Activated T-cell treated with anti-CD3 and anti-CD28 coated beads, Interleukin-2, amount 50 U/mL, for 4 hours (primary cell): ENCODE measurements at places on chromosomes 5 and 9.

DNA sequence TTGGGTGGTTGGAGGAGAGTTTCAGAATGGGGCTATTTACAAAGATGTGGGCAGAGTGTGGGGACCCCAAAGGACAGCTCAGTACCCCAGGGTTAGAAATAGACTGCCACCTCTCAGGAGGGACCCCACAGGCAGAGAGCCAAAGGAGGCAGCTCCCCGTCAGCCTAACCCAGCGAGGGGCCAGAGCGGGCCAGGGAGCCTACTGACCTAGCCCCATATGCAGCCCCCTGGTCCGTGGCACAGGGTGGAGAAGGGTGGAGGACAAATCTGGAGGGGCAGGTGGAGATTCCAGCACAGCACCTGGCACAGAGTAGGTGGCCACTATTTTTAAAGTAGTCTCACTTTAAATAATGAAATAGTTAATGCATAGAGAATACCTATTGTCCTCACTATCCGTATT, 67.2 kb upstream of the ANGPTL2 start:
- DNase-seq: no peak

DNA sequence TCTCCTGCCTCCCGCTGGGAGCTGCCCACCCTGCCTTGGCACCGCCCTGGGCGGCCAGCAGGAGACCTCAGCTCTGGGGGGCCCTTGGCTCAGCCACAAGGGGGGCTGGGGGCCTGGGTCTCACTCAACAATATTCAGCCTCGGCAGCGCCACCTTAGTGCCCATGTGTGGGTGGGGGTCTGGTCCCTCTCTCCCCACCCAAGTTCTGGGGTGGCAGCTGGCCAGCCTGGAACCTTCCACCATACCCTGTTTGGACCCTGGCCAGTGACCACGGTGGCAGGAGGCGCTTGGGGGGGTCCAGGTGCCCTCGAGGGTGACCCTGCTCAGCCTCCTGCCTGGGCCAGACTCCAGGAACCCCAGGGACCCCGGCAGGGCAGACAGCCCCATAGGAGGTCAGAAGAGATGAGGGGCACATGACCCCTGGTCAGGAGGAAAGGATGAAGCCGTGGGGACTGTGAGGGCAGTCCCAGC, 22.2 kb downstream of the NKD2 start:
- no peak for DNase-seq

DNA sequence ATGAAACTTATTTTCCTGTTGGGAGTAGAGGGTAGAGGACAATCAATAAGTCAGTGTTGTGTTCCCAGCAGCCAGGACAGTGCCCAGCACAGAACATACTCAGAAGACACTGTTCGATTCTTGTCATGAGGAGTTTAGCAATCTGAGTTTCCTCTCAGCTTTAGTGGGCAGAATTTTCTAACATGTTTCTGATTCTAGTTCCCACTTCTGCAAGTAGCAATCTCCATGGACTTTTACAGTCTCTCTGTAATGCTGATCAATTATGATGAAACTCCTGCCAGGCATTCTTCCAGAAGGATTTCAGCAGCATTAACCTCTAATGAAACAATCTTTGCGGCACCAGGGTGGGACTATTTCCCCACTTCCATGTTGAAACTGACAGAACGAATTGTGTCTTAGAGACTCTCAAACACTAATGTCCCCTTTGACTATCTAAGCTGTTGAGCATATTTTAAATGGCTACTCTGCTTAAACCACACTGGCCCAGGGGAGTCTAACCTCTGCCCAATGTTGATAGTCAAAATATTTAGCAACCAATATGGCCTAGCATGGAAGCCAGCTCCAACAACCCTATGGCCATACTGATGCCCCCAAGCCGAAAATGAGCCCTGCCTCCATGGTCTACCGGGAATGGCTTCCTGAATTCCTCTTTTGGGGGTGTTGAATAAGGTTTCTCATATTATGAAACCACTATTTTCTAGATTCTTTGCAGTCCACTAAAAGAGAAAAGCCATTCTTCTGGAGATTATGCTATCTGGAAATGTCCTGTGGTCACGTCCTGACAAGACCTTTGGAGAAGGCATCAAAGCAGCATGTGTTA, 484.3 kb downstream of the BNC2 start:
- DNase-seq: no peak

DNA sequence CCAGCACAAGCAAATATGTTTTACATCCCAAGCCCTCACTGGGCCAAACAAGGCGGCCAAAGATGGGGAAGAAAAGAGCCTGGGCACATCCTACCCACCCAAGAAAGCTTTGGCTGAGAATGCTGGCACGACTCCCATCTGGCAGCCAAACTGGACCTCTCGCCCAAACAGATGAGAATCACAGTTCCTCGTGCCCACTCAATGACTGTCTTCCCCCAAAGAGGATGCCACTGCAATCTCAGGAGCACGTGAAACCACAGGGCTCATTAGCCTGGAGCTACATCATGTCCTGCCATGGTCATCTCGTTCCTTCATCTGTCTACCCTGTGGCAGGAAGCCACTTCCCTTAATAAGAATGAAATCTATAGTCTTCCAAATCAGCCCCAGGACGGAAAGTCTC, 536.8 kb downstream of the BNC2 start:
- no peak for DNase-seq

DNA sequence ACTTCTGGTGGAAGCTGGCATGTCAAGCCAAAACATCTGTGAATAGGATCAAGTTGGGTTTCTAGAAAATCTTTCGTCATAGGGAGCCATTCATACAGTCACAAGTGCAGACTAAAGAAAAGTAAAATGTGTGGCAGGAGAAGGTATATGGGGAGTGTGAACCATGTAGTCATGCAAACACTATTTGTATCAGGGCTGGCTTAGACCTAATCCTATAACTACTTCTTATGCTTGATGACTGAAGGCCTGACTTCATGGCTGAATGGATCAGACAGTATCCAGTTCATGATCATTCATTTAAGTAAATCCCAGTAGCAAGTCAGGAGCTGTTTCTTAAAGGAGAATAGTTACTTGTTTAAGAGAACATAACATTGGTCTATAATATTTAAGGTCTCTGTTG, 63.8 kb upstream of the DAPK1 start:
- no peak for DNase-seq

- no peak for DNase-seq
Measured at GRCh38 chr9:124392254-124392870, 22.9 kb downstream of the PSMB7 start.

GRCh38 chr9:126773004-126773607, 31.7 kb upstream of the ZBTB43 start:
- no peak for DNase-seq

- no peak for DNase-seq
Measured at GRCh38 chr9:1201262-1201661, 151.1 kb downstream of the DMRT2 start.

GRCh38 chr9:17625644-17626388, 47.0 kb downstream of the SH3GL2 start:
- no peak for DNase-seq

DNA sequence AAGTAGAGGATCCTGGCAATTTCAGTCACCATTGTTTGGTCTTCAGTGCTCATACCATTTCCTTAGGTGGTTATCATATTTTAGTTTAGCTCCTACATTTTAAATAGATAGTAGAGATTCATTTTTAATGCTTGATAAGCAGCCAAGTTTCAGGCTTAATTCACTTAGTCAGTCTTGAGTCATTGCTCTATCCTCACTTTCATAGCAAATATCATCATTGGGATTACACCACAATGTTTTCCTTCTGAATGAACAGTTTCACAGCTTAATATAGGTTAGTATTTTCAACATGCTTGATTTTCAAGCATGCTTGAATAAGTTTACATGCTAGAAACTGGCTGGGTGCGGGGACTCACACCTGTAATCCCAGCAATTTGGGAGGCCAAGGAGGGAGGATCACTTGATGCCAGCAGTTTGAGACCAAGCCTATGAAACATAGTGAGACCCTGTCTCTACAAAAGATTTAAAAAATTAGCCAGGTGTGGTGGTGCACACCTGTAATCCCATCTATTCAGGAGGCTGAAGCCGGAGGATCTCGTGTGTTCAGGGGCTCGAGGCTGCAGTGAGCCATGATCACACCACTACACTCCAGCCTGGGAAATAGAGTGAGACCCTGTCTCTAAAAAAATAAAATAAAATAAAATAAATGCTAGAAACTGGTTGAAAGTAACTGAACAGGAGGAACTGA, 339.9 kb downstream of the ADGRV1 start:
- no peak for DNase-seq

DNA sequence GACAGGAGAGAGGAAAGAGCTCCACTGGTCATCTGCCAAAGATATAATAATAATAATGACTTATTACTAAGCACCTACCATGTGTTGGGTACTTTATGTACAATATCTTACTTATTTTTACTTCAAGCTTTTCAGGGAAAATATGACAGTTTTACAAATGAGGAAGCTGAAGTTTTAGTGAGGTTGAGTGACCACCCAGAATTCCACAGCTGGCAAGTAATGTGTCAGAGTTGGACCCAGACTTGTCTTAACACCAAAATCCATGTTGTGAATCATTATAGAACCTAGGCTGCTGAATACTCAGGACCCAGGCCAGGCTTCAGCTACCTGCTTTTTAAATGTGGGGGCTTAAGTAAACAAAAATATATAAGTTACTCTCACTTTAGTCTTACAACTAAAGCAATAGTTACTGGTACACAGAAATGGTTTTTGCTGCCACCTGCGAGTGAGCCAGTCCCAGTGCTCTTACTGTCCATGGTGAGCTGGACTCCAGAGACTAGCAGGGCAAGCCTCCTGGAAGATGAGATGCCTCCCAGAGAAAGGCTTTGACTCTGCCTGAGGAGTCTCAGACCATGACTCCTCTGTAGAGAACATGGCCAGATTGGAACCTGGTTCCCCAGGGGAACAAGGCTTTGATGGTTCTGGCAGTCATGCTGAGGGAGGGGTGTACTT, 29.9 kb downstream of the RUSC2 start:
- DNase-seq: no peak

- DNase-seq: no peak
Measured at GRCh38 chr5:151678713-151679112, 8.0 kb downstream of the SPARC start.

GRCh38 chr5:77957-78804, 13.8 kb upstream of the PLEKHG4B start:
- DNase-seq: no peak

GRCh38 chr9:27529316-27530278, at the start of gene MOB3B:
MOB3B (minus strand) TSS chr9:27529814; CDS start chr9:27455550, 74,264 bp downstream.
- DNase-seq: peak; percentile 77

DNA sequence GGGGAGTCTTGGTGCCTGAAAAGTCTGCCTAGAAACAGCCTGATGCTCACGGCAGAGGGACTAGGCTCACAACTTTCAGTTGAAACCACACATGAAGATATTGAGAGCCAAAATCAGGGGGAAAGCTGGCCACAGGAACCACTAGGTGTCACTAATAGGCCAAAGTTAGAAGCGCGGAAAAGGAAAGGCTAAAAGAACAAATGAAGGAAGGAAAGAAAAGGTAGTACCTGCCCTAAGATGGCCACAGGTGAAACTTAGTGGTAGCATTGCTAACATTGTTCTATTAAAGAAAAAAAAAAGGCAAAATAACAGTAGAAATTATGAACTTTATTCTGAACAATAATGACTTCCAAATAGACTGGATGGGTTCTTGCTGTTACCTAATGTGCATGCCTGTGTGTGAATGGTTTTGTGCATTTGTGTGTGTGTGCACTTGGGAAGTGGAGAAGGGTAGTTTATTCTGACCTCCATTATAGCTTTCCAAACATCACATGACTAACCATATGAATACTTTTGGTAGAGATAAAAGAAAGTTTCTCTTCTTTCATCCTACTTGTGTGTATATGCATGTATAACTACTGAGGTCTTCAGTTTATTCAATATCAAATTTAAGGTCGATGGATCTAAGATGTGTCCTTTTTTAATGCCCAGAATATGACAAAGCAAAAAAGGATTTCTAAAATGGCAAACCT, 2.1 kb upstream of the RFESD start:
- DNase-seq: peak; percentile 24

GRCh38 chr5:42992088-42992879, 47.8 kb downstream of the ANXA2R start:
- DNase-seq: peak; percentile 60

GRCh38 chr9:113570106-113570505, 106.6 kb downstream of the RGS3 start:
- no peak for DNase-seq
